AG10803 (cell line): ENCODE measurements at places on chromosomes 12 and 14.
A peak's percentile ranks its signal among the peaks of the same experiment; 100 is the strongest.

GRCh38 chr12:123934829-123935228, 37.8 kb downstream of the CCDC92 start:
- peak; percentile 76 for DNase-seq

GRCh38 chr14:60273956-60274355, 24.9 kb downstream of the PPM1A start:
- DNase-seq = no peak

- no peak for DNase-seq
These were observed 30.3 kb downstream of the NDUFA12 start for GRCh38 chr12:94973221-94973620.

DNA sequence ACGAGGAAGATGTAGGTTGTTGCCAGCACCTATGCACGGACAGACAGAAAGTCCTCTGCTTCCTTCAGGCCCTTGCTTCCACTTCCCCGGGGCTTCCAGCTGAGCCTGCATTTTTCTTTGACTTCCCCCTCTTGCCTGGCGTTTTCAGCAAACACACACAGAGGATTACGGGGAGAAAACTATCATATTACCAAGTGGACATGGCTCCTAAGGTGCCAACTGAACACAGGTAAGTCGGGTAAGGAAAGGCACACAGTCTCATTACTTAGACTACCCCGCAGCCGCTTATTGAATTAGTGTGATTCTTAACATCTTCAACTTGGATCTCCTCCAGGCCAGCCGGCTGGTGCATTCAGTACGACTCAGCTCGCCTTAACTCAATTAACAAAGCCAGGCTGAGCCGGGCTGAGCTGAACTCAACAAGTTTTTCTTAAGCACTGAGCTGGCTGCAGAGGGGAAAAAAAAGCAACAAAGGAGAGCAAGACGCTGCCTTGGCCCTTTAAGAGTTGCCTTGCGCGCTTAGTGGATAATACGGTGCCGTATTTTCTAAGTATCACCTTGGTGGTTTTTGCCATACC, 19.2 kb upstream of the MAP1LC3B2 start:
- peak; percentile 84 for DNase-seq

DNA sequence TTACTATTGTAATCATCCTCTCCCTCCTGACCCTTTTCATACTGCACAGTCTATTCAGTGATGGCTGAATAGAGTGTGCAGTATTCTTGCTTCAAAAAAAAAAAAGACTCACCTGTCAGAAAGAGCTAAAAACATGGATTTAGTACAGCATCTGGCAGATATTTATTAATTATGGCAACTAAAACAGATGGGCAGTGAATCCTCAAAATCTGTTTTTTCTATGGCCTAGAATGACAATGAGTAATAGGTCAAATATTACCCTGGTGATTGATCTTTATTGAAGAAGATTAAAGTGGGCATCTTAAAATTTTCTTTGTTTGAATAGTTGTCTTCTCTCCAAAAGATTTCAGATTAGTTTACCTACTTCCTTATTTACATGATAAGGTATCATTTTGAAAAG, 543.6 kb downstream of the FOXG1 start:
- DNase-seq = no peak

GRCh38 chr12:2125651-2126522, 73.1 kb downstream of the CACNA1C start:
- DNase-seq = no peak

DNA sequence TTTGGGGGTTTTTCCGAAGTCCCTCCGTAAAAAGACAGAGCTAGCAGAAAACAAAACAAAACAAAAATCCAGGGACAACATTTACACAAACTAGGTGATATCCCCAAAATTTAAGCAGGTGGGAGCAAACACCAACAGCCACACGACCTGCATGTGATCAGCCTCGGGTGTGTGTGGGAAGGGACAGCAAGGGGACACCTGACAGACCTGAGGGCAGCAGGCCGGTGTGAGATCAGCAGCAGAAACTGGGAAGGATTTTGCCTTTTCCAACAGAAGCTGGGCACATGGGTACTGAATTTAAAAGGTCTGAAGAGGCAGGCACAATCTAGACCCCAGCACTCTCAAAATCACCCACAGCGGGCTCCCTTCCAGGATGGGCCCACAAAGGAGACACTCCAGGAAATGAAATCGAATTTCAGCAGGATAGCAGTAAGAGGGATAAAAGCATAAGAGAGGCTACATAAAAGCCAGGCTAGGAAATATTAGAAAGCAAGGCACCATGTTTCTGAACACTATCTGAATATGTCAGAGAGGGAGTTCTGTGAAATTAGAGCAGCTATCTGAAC, 36.5 kb upstream of the SELPLG start:
- no peak for DNase-seq

DNA sequence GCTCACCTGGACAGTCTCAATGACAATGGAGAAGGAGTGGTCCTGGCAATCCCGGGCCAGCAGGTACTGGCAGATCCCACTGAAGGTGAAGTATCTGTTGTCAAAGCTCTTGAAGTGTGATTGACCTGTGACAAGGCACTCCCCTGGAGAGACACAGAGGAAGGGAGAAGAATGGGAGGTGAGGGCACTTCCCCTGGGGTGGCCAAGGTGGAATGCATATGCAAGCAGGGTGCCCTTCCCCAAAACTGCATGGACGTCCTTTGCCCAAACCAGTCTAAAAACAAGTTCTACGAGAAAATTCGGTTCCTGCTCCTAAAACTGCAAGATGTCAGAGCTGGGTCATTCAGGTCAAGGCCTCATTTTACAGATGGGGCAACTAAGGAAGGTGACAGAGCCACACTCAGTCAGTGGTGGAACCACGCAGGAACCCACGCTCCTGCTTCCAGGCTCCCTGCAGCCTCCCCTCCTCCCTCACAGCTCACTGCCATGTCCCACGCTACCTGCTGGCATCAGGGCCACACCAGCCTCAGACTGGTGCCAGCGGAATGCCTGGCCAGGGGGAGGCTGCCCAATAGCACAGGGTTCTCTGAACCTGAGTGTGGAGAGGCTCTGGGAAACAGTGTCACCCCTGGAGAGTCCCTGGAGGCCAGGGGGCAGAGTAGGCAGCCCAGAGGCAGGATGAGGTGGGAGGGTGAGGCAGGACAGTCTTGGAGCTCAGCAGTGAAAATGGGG, 59.2 kb downstream of the VWF start:
- DNase-seq = no peak
